ENCODE measurements at places on chromosomes 16 and 17. TPM values are rescaled to one million over a fixed set of nuclear protein-coding genes. Genes with fewer than 3 reads are reported as not detected.

Gene EME2
- total RNA-seq = 17.8 TPM

Gene BFAR
- total RNA-seq = 68.7 TPM

Gene ELP5
- total RNA-seq = 40.3 TPM

Gene SBK1
- total RNA-seq = 2.1 TPM

GRCh38 chr17:33986566-33986965 lies 268.5 kb upstream of the CCL2 start:
- no peak for DNase-seq

GRCh38 chr17:77677211-77677610 lies 281.3 kb upstream of the TNRC6C start:
- DNase-seq = peak; percentile 31

DNA sequence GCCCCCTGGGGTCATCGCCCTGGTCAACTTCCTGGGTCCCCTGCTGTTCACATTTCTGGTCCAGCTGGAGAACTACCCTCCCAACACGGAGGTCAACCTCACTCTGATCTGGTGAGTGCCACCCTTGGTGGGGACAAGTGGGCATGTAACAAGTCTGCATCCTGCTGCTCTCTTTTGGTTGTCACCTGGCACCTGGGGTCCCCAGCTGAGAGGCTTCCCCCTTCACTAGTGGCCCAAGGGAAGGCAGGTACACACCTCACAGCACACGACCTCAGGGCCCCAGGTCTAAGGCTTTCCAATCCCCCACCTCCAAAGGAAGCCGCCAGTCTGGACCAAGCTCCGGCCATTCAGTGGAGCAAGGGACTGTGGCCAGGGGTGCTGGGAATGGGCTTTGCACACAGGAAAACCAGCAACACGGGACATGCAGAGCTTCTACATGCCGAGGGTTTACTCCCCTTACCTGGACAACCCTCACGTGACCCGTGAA lies 4.4 kb downstream of the TMC8 start:
- DNase-seq = no peak

DNA sequence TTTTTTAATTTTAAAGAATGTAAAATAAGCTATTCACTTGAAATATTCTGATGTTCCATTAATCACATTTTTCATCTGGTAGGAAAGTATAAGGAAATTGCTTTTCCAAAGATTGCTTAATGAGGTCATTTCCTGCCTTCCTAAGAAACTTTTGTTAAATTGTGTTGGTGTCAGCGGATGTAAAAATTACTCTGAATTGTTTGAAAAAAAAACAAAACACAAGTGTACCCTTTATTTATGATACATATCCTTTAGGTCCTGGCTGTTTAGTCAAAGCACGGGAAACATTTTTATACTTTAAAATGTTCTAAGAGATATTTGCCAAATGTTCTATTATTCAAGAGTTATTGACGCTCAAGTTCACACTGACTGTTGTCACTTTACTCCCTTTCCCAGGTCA lies 1357.4 kb upstream of the GOT2 start:
- DNase-seq = no peak

- peak; percentile 88 for DNase-seq
These were observed at the start of gene TNFSF13 for GRCh38 chr17:7558544-7559319. Gene TNFSF13 (plus strand): TSS chr17:7558750. CDS start chr17:7559040, 290 bp downstream.

Measured in spleen (tissue), 13 donors.